ENCODE measurements at places on chromosomes 5 and 9.

GRCh38 chr9:136977223-136977622 lies at the start of gene PTGDS:
TSS of gene PTGDS (plus strand) at chr9:136977504. CDS start at chr9:136977579, 75 bp downstream.
- DNase-seq, result no peak

- no peak for DNase-seq
Observed at GRCh38 chr9:113675475-113675941, 200.6 kb upstream of the ZNF618 start.

DNA sequence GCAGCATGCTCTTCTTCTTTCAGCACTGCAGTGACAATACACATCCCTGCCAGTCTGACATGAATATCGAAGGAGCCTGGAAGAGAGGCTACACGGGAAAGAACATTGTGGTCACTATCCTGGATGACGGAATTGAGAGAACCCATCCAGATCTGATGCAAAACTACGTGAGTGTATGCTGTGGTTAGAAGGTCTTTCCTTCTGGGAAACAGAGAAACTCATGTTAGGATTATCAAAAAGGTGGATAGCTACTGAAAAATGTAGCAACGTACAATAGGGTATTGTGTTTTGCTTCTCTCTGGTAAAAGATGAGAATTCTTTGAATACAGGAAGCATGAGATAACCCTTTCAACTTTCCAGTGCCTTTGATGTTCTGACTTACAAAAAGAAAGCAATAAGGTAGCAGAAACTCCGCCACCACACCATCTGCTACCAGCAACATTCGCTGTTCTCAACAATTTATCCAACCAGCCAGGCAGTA lies 133.3 kb downstream of the PCSK5 start:
- DNase-seq, result no peak

DNA sequence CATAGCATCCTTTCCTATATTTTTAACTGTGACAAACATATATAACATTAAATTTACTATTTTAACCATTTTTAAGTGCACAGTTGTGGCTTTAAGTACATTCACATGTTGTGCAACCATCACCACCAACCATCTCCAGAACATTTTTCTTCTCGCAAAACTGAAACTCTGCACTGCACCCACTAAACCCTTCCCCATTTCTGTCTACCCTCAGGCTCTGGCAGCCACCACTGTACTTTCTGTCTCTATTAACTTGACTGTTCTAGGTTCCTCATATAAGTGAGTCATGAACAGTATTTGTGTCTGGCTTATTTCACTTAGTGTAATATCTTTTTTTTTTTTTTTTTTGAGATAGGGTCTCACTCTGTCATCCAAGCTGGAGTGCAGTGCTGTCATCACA lies 25.5 kb downstream of the KCNMB1 start:
- no peak for DNase-seq

- DNase-seq, result no peak
Observed at GRCh38 chr9:37390759-37391158, 31.7 kb upstream of the GRHPR start.

GRCh38 chr5:51559339-51559738 lies 176.1 kb downstream of the ISL1 start:
- DNase-seq, result no peak

- DNase-seq, result no peak
Observed at GRCh38 chr5:21391506-21391905, 1403.5 kb upstream of the CDH18 start.

DNA sequence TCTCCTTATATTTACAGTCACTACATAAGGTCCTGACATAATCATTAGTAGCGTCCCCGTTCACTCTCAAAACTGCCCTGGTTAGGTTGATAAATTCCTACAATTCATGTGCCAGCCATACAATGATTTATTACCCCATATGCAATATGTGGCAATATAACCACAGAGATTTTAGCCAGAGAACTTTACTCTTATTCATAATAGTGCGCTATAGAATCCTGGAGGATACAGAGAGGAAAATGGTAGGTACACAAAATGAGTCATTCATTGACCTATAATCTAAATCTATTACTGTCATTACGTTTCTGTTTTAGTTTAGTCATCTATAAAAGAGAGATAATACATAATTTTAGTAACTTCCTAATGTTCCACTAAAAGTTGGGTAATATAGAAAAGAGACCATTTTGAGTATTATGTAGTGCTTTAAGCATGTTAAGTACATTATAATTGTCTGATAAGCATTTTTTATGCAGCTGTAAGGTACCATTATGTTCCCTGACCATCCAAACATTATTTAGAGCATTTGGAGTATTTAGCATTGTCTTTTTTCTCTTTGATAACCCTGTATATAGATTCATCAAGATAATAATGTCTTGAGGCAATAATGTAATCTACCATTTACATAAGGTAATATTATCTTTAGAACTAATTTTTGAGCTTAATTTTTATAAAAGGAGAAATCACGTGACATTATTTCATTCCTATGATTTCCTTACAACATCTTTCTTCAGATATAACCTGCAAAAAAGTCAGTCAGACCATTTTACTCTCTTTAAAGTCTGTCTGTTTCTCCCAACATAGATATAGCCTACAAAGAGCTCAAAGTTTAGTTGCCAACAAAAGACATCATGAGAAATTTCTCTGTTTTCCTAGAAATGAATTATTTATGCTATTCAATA lies 655.5 kb upstream of the ZNF608 start:
- DNase-seq, result no peak

DNA sequence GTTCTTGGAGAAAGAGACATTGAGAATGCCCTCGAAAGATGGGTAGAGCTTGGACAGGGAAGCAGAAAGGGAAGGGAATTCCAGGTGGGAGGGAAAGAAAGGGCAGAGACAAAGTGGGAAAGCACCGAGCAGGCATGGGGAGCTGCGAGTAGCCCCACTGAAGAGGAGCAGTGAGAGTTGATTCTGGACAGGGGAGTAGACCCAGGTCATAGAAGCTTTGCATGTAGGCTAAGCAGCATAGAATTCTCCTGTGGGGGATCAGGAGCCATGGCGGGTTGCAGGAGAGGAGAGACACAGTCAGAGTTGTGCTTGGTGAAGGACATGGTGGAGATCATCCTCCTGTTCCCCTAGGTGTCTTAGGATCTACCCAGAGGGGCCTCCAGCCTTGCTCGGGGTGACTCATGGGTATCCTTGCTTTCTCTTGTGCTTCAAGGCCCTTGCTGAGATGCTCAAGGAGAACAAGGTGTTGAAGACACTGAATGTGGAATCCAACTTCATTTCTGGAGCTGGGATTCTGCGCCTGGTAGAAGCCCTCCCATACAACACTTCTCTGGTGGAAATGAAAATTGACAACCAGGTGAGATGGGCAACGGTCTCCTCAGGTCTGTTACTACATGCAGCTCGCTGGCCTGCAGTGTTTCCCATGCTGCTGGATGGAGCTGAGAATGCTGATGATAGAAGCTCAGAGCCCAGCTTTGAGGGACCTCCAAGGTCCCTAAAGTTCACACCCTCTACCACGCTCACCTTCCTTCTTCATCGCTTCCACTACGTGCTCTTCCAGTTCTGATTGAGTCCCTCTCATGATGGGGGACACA lies 64.5 kb downstream of the TSTD2 start:
- DNase-seq, result no peak

DNA sequence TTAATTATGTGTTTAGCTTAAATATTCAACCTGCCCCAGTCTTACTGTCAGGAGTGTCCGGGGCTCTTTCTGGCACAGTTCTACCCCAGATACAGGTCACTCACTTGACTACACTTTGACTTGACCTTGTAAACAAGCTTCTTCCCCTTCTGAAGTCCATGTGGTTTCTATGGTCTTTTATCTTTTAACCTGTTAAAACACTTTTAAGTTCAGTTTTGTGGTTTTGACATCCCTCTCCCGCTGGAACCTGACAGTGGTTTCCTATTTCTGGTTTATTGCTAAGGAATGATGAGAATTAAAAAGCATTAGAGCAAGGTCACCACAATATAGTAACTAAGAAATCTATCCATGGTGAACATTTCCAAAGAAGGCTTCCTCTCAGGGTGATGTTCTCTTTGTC lies 300.1 kb downstream of the TMEM167A start:
- no peak for DNase-seq

- no peak for DNase-seq
Observed at GRCh38 chr5:159184858-159185381, 24.4 kb downstream of the RNF145 start.

DNA sequence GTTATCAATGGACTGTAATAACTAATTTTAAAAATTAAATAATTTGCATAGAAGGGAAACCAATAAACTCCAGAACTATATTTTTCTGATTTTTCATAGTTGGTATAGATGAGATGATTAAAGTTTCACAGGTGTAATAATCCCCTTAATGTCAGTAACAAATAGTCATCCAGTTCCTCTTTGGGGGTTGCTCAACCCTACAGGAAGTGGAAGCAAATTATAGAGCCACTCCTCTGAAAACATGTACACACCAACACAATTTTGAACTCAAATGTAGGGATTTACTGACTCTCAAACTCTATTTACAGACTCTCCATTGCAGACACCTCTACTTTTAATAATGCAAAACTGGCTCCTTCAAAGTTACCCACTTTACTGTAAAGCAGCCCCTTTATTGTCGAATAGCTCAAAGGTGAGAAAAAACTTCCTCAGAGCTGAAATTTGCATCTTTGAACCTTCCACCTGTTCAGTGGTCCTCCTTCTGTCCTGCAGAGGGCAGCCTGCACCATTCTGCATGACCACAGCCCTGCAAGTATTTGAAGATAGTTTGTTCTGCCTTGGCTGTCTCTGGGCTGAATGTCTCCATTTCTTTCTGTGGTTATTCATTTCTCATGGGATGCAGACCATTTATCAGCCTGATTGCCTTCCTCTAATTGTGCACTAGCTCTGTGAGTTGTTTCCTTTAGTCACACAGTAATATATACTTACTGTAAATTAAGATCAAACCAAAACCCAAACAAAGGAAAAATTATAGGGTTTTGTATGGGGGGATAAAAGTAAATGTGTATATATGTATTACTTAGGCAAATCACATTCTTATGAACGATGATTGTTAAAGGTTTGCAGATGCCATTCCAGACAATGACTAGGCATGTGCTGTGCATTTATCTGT lies 383.2 kb upstream of the SGCD start:
- DNase-seq, result peak; percentile 9

GRCh38 chr5:124519396-124519795 lies 227.0 kb downstream of the ZNF608 start:
- no peak for DNase-seq

DNA sequence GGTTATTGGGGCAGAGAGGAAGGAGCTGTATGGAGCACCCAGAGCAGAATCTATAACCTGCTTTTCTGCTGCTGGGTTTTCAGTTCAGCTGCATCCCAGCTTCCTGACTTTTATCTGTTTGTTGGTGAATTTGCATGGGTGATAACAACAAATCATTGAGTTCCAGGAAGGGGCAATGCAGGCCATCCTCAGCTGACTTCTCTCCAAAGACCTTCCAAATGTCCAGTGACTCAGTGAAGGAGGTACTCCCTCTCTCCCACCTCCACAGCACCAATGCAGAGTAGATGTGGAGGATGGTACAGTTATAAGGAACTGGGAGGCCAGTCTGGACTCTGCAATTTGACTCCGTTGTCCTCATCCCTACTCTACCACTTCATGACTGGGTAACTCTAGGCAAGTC lies 1.6 kb upstream of the TXN start:
- no peak for DNase-seq

DNA sequence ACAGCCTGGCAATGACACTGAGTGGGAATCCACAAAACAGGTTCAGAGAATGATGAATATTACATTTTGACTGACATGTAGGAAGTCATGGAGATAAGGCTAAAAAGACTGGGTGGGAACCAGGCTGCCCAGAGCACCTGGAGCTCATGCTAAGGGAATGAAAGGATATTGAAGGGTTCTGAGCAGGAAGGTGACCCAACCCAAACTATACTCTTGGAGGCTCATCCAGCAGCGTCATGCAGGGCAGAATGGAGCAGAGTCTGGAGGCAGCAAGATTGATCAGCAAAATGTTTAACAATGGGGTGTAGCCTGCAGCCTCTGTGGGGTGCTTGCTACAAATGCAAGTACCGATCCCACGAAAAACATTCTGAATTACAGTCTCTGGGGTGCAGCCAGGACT lies 120.2 kb downstream of the PSD2 start:
- DNase-seq, result no peak

DNA sequence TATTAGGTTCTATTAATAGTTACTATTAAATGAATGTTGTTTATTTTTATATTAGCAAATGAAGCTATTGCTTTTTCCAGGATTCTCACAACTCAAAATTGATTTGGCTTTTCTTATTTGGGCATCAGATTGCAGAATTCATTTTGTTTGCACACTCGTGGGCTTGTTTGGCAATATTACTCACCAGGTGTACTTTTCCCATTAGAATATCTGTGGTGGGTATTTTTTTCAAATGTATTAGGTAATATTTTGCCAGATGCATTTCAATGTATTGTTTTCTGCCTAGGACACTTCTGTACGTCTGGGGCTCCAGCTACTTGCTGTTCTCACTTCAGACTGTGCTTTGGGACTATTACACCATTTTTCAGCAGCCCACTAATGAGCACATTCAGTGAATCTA lies 108.0 kb upstream of the GHR start:
- no peak for DNase-seq

- DNase-seq, result no peak
Observed at GRCh38 chr5:31157720-31158119, 35.8 kb upstream of the CDH6 start.

DNA sequence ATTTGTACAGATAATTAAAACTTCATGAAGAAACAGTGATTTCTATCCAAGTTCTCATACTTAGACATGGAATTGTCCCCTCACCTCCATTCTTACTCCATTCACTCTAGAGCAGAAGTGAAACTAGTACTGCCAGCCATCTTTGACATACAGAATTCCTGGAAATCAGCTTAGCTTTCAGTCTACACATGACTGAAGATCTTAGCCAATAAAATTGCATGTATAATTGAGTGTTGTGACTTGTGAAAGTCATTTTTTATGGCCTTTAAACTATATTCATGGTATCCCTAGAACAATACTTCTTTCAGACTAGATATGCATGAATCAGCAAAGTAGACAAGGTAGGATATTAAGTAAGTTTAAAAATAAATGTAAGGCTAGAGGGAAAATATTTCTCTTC lies 705.2 kb upstream of the ZNF608 start:
- no peak for DNase-seq

GRCh38 chr9:132996526-132996925 lies 18.0 kb downstream of the GFI1B start:
- DNase-seq, result no peak

DNA sequence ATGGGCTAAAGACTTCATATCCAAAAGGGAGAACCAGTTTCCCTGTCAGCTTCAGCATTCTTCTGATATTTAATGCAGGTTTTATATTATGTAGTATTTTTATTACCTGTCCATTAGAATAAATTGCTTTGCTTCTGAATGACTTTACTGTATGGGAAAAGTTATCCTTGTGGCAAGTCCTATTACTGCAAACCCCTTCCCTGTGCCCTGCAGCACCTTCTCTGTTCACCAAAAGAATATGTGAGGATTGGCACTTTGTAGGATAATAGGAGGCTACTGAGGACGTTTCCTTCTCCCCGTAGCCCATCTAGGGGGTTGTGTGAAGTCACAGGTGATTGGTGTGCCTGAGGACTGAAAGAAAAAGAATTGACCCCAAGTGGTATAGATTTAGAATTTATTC lies 296.1 kb downstream of the KDM4C start:
- DNase-seq, result no peak

DNA sequence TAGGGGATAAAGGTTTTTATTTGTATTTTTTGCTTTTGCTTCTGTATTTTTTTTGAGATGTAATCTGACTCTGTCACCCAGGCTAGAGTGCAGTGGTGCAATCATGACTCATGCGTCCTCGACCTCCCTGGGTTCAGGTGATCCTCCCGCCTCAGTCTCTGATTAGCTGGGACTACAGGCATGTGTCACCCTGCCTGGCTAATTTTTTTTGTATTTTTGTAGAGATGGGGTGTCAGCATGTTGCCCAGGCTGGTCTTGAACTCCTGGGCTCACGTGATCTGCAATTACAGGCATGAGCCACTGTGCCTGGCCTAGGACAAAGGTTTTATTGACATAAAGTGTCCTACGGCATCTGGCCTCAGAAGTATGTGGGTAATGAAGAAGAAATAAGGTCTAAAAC lies 297.1 kb upstream of the C9orf72 start:
- no peak for DNase-seq
